ENCODE measurements at places on chromosomes 1 and 21. TPM values are rescaled to one million over a fixed set of nuclear protein-coding genes. Genes with fewer than 3 reads are reported as not detected.
A peak's percentile ranks its signal among the peaks of the same experiment; 100 is the strongest.

GRCh38 chr21:37226041-37226920, 40.9 kb downstream of the VPS26C start:
- DNase-seq = no peak

The LIPI gene
- 0.78 TPM for polyA plus RNA-seq

- DNase-seq = peak; percentile 56
Measured at GRCh38 chr1:54405898-54406293, 298 bp downstream of the SSBP3 start.

- no peak for DNase-seq
Measured at GRCh38 chr1:148354284-148354912, 128.7 kb downstream of the PPIAL4G start.

GRCh38 chr1:64579767-64580166, 109.8 kb downstream of the CACHD1 start:
- DNase-seq = no peak
